ENCODE measurements at places on chromosomes 11 and 22.

- no peak for DNase-seq
These were observed 15.3 kb downstream of the RTL6 start for GRCh38 chr22:44482776-44483175.

GRCh38 chr22:37775785-37776638 is 31.7 kb upstream of the GCAT start:
- DNase-seq: no peak

GRCh38 chr11:701741-702461 is 4.1 kb upstream of the EPS8L2 start:
- no peak for DNase-seq

DNA sequence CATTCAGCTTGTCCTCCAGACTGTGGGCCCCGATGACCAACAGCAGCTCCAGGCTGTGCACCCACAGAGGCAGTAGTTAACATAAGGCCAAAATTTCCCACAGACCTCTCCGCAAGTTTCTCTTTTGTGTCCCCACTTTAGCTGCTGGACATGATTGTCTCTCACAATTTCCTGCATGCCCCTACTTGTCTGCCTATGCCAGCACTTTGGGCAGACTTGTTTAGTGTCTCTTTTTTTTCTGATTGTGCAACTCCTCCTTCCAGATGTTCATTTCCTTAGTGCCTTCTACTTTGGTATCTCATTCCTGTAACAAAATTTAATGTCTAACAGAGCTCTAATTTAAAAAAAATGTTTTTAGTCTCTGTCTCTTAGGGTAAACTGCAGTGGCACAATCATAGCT is 23.8 kb upstream of the SCN3B start:
- no peak for DNase-seq

DNA sequence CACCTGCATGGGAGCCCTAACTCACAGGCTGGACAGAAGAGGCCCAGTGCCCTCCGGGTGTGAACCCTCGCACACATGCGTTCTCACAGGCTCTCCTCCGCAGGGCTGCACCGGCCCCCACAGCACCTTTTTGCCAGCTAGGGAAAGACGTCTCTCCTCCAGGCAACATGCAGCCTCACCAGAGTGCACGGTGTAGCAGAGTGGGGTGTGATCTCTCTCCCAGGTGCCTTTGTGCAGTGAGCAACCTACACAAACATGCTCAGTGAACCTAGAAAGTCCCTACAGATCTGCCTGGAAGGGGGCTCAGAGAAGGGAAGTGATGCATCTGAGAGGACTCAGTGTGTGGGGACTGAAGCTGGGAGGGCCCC is 3.7 kb upstream of the CARNS1 start:
- DNase-seq: no peak

DNA sequence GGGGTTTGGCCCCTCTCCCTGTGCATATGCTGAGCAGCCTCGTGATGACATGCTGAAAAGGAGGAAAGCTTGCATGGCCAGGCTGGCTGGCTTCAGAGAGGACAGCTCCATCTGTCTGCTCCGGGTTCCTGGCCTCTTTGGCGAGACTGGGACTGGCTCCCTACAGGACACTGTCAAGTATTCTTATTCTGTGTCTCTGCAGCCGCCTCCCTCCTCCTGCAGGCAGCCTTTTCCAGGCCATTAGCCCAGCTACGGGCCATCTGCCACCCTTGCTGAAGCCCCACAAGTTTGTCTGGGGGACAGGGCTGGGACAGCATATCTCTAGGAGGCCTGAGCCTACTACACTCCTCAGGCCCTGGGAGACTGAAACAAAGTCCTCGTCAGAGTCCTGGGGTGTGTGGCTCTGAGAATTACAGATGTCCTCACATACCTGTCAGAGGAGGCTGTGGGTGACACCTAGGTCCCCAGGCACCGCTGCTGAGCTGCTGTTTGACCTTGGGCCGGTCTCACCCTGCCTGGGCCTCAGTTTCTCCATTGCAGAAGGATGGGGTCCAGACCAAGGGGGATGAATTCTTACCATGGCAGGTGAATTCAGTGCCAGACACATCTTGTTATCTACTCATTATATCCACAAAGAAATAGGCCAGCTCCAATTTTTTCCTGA is 11.0 kb downstream of the MRGPRG start:
- no peak for DNase-seq

DNA sequence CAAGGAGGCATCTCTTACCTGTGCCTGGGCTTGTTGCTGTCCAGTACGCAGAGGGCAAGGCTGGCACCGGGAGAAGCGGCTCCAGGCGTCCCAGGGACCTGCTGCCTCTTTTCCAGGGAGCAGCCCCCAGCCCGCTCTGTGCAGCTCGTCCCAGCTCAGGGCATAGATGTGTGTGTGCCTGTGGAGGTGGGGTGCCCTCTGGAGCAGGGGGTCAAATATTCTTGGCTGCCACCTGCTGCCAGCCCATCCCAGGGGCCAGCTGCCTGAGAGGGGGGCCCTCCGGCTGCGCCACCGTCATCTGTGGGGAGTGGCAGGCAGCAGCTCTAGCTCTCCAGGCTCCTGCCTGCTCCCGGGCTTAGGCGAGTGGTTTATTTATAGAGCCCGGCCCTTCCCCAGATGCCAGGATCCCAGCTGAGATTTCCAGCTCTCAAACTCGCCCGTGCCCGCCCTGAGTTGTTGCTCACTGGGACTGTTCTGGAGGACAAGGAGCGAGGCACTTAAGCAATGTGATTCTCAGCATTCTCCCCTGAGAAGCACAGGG is 87.5 kb downstream of the RTL6 start:
- DNase-seq: no peak

DNA sequence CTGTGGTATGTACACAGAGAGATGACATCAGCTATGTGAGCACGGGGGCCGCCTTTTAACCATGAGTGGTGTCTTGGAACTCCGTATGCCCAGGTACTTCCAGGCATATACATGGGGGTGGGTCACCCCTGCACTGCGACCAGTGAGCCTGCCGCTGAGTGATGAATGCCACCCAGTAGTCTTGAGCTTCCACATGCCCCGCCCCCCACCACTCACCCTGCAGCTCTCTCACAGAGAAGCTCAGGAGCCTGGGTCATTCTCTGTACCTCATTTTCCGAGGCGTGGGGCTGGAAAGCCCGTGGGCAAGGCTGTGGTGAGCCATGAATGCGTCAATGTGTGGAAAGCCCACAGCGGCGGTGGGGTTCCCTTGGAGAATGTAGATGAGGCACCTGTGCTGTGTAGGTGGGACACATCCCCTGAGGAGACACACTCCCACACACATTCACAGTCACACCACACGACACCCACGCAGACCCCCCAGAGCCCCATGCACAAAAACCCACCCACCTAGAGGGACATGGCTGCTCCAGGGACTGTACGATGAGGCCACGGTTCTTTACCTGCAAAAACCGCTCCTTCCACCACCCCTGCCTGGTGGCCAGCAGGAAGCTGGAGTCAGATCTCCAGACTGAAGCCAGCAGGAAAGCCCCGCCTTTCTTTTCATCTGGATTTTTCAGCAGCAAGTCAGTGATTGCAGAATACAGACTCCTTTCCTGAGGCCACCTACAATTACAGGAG is 67.6 kb downstream of the PIWIL3 start:
- DNase-seq: no peak

Data from stimulated activated CD8-positive, alpha-beta memory T cell treated with anti-CD3 and anti-CD28 coated beads, Interleukin-7, amount 100 ng/mL, for 1 hour (primary cell).